ENCODE measurements at places on chromosomes 13 and 19. TPM values are rescaled to one million over a fixed set of nuclear protein-coding genes. Genes with fewer than 3 reads are reported as not detected.
A peak's percentile ranks its signal among the peaks of the same experiment; 100 is the strongest.

GRCh38 chr19:1063909-1064660 lies 2.9 kb upstream of the ARHGAP45 start:
- no peaks in the 10 kb centered on the region for H3K36me3 ChIP-seq
- H3K27me3 ChIP-seq, result no peaks in the 10 kb centered on the region
- no peak overlapping the region for H3K4me3 ChIP-seq
- no peak overlapping the region for H3K27ac ChIP-seq
- peaks cover 8% of the 10 kb centered on the region for H3K4me1 ChIP-seq
- DNase-seq, result no peak

- no peaks in the 10 kb centered on the region for H3K36me3 ChIP-seq
- no peak overlapping the region for H3K4me3 ChIP-seq
- peaks cover 16% of the 10 kb centered on the region for H3K4me1 ChIP-seq
- H3K27ac ChIP-seq, result no peak overlapping the region
- H3K27me3 ChIP-seq, result peaks cover 6% of the 10 kb centered on the region
- no peak for DNase-seq
Measured at GRCh38 chr13:25169951-25170553, 2.0 kb downstream of the AMER2 start.

The ETFB gene
- 56.5 TPM for total RNA-seq

GRCh38 chr19:18488838-18489626 lies 32.8 kb downstream of the ELL start:
- peaks cover 48% of the 10 kb centered on the region for H3K4me1 ChIP-seq
- no peaks in the 10 kb centered on the region for H3K36me3 ChIP-seq
- no peak for DNase-seq
- no peak overlapping the region for H3K27ac ChIP-seq

GRCh38 chr13:107238262-107238981 lies 670.5 kb upstream of the ARGLU1 start:
- DNase-seq, result no peak
- no peak overlapping the region for H3K4me3 ChIP-seq

GRCh38 chr13:49897713-49898112 lies 38.4 kb downstream of the SPRYD7 start:
- no peaks in the 10 kb centered on the region for H3K4me1 ChIP-seq
- no peaks in the 10 kb centered on the region for H3K27me3 ChIP-seq
- no peak overlapping the region for H3K27ac ChIP-seq
- no peaks in the 10 kb centered on the region for H3K36me3 ChIP-seq

DNA sequence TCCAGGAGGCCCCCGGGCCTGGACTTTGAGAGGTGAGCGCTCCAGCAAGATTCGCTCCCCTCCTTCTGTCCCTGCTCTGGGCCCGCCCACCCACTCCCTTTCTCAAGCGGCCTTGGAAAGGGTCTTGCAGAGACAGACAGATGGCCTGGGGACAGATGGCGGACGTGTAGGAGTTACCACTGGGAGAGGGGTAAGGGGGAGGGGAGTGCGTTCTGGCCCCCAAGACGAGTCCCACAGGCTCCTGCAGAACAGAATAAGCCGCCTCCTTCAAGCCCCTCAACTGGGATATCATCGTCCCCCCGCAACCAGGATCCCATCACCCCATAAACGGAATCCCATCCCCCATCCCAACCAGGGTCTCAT lies 3.6 kb upstream of the TNFAIP8L1 start:
- peaks cover 18% of the 10 kb centered on the region for H3K4me1 ChIP-seq
- no peaks in the 10 kb centered on the region for H3K36me3 ChIP-seq
- no peak overlapping the region for H3K27ac ChIP-seq
- H3K4me3 ChIP-seq, result peak overlapping the region; percentile 82
- H3K27me3 ChIP-seq, result no peaks in the 10 kb centered on the region

GRCh38 chr13:96161141-96161540 lies 71.2 kb downstream of the HS6ST3 start:
- no peaks in the 10 kb centered on the region for H3K36me3 ChIP-seq
- no peaks in the 10 kb centered on the region for H3K4me1 ChIP-seq
- no peak overlapping the region for H3K4me3 ChIP-seq
- H3K27me3 ChIP-seq, result no peaks in the 10 kb centered on the region
- DNase-seq, result no peak
- no peak overlapping the region for H3K27ac ChIP-seq

DNA sequence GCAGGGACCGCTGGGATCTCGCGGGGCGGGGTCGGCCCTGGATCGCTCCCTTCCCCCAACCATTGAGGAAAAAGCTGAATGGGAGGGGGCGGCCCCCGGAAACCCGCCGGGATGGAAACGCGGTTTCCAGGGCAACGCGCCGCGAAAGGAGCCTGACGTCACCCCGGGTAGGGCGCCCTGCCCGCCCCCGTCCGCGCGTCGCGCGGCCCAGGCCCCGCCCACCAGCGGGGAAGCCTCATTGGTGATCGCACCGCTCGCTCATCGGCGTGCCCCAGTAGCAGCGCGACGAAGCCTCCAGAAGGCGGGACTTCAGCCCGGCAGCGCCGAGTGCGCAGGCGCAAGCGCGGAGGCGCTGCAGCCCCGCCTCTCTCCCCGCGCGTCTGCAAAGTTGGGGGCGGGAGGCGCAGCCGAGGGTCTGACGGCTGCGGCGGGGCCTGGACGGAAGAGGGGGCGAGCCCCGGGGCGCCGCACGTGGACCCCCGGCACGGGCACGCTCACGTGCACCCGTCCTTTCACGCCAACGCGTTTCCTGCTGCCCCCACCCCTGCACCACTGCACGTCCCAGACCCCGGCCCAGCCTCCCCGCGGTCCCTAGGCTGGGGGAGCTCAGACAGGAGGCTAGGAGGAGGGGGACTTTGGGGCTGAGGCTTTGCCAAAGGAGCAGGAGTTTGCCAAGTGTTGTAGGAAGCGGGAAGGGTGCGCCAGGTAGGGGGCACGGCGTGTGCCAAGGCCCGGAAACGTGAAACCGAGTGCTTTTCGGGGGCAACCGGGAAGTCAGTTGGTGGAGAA lies 8.2 kb upstream of the CIRBP start:
- H3K4me1 ChIP-seq, result peaks cover 53% of the 10 kb centered on the region
- peak overlapping the region; percentile 95 for H3K27ac ChIP-seq
- peaks cover 18% of the 10 kb centered on the region for H3K36me3 ChIP-seq
- H3K4me3 ChIP-seq, result peak overlapping the region; percentile 82
- no peak for DNase-seq

- H3K27ac ChIP-seq, result no peak overlapping the region
- peaks cover 11% of the 10 kb centered on the region for H3K4me1 ChIP-seq
- H3K36me3 ChIP-seq, result no peaks in the 10 kb centered on the region
Measured at GRCh38 chr13:32883474-32883873, 132.7 kb upstream of the KL start.

The FUT1 gene
- total RNA-seq, result 0.27 TPM

The NLRP11 gene
- not detected for total RNA-seq

- no peak overlapping the region for H3K27ac ChIP-seq
- peaks cover 10% of the 10 kb centered on the region for H3K36me3 ChIP-seq
- no peaks in the 10 kb centered on the region for H3K27me3 ChIP-seq
- H3K4me3 ChIP-seq, result no peak overlapping the region
- no peak for DNase-seq
Measured at GRCh38 chr19:17938092-17938845, 5.5 kb downstream of the CCDC124 start.

DNA sequence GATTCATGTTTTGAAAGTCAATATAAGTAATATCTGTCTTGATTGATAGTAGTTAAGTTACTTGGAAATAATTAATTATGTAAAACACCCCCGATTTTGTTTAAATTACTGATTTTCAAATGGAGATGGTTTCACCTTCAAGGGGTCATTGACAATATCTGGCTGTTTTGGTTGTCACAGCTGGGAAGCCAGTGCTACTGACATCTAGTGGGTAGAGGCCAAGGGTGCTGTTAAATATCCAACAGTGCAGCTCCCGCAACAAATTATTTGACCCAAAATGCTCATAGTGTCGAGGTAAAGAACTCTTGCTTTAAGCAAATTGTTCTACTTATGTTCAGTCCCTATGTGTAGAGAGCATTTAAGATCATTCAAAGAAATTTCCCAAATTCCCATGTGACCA lies 50.6 kb upstream of the PCDH20 start:
- no peak overlapping the region for H3K4me3 ChIP-seq
- H3K36me3 ChIP-seq, result no peaks in the 10 kb centered on the region
- no peaks in the 10 kb centered on the region for H3K27me3 ChIP-seq
- no peaks in the 10 kb centered on the region for H3K4me1 ChIP-seq

- DNase-seq, result no peak
- peak overlapping the region; percentile 61 for H3K27ac ChIP-seq
- H3K36me3 ChIP-seq, result no peaks in the 10 kb centered on the region
- no peaks in the 10 kb centered on the region for H3K27me3 ChIP-seq
- peak overlapping the region; percentile 82 for H3K4me3 ChIP-seq
- H3K4me1 ChIP-seq, result peaks cover 8% of the 10 kb centered on the region
Measured at GRCh38 chr19:4910594-4911281, 1.4 kb downstream of the UHRF1 start.

The ALDH16A1 gene
- total RNA-seq, result 29.8 TPM

DNA sequence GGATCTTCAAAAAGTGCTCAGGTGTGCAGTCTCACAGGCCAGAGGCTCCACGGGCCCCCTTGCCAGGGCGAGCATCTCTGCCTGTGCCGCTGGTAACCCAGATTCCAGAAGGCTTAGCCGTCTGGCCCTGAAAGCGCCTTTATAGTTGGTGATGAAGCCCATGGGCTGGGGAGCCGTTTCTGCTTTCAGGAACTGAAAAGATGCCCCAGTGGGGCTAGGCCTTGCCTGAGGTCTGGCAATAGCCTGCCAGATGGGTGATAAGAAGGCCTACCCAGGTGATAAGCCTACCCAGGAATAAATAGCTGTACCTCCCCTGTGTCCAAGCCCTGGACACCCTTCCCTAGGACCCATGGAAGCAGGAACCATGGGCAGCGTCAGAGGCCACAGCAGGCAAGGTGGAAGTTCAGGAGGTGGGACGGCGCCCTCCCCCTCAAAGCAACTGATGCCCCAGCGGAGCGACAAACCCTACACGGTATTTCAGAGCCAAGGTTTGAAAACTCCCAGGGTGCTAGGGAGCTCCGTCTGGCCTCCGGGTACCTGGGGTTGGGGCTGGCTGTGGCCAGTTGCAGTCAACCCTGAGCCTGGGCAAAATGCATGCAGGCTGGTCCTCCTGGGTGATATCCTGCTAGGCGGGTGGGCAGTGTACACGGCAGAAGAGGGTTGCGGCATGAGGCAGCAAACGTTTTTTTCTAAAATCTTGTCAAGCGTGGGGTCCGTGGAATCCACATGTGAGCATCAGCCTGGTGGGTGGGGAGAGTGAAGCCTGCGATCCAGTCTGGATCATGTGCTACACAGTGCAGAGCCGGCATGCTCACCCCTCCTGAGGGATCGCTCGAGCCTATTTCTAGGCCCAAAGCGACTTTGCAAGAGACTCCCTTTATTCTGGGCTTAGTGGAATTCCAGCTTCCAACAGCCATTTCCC lies 45.3 kb downstream of the ACTN4 start:
- peak overlapping the region; percentile 52 for H3K4me3 ChIP-seq
- H3K4me1 ChIP-seq, result peaks cover 96% of the 10 kb centered on the region
- no peaks in the 10 kb centered on the region for H3K27me3 ChIP-seq
- peak overlapping the region; percentile 100 for H3K27ac ChIP-seq
- DNase-seq, result no peak

DNA sequence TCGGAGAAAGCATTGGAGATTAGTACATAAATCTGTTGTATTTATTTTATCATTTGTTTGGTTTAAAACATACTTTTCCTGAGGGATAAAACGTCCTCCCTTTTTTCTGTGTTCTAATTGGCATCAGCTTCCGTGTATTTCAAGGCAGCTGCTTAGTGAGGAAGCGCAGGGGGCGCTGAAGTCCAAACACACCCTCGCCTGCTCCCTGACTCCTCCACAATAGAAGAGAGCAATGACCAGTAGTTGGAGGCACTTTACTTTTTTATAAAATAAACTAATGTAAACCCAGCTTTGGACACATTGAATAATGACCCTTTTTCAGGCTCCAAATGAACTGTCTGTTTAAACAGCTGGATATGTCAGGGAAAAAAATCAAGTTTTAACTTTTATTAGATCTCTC lies 79.9 kb downstream of the RNASEH2B start:
- DNase-seq, result no peak
- H3K27me3 ChIP-seq, result no peaks in the 10 kb centered on the region
- no peaks in the 10 kb centered on the region for H3K36me3 ChIP-seq
- H3K4me1 ChIP-seq, result peaks cover 4% of the 10 kb centered on the region
- no peak overlapping the region for H3K4me3 ChIP-seq

GRCh38 chr19:40465025-40465556 lies 454 bp downstream of the BLVRB start:
- H3K27me3 ChIP-seq, result no peaks in the 10 kb centered on the region
- H3K4me3 ChIP-seq, result peak overlapping the region; percentile 83
- peak overlapping the region; percentile 89 for H3K27ac ChIP-seq
- H3K36me3 ChIP-seq, result no peaks in the 10 kb centered on the region
- DNase-seq, result no peak

The ZNF728 gene
- 3.4 TPM for total RNA-seq

DNA sequence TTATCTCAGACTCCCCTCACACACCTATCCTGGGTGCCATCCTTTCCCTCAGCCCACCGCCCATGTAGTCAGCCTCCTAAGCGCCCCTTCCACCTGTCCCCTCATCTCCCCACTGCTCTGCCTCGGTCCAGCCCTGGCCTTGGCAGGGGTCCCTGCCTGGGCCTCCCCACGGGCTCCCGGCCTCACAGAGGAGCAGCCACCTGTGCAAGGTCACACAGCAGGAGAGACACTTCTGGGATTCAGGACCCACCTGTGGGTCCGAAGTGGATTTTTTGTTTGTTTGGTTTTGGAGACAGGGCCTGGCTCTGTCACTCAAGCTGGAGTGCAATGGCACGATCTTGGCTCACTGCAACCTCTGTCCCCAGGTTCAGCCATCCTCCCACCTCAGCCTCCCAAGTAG lies 713 bp upstream of the UPK1A start:
- no peak for DNase-seq
- H3K27ac ChIP-seq, result no peak overlapping the region
- H3K4me3 ChIP-seq, result no peak overlapping the region
- H3K36me3 ChIP-seq, result peaks cover 17% of the 10 kb centered on the region
- H3K4me1 ChIP-seq, result no peaks in the 10 kb centered on the region

DNA sequence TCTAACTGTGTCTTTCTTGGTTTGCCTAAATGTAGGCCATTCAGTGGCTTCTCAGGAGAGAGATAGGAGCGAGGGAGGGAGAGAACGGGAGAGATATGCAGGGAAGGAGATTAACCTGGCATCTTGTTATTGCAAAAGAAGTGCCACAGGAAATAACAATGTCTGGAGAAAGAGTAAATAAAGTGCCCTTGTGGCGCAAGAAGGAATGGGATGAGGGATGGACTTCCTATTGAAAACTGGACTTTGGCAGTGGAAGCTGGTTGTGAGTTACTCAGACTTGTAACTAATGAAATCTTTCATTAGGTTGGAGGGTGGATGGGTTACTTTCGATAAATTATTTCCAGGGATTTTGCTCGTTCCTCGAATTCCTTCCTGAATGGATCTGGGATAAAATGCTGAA lies 136.1 kb downstream of the LACC1 start:
- H3K4me1 ChIP-seq, result peaks cover 17% of the 10 kb centered on the region
- H3K27ac ChIP-seq, result no peak overlapping the region
- H3K27me3 ChIP-seq, result no peaks in the 10 kb centered on the region
- DNase-seq, result no peak

The CEACAM4 gene
- total RNA-seq, result not detected

DNA sequence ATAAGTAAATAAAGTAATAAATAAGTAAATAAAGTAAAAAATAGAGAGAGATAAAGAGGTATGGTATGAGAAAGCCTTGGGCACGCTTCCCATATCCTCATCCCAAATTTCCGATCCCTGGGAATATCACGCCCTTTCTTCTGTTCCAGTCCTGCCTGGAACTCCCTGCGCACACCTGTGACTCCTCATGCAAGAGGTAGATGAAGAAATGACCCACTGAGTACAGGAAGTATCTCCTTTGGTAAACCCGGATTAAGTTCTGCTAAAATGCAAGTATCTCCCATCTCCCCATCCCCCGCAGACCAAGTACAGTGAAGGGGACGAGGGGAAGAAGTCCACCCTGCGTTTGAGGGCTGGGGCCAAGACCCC lies 399 bp upstream of the ZNF136 start:
- H3K4me3 ChIP-seq, result peak overlapping the region; percentile 88
- H3K27me3 ChIP-seq, result no peaks in the 10 kb centered on the region
- no peak for DNase-seq
- H3K4me1 ChIP-seq, result peaks cover 18% of the 10 kb centered on the region
- H3K36me3 ChIP-seq, result no peaks in the 10 kb centered on the region

All from thoracic aorta (tissue), 2 donors.